Myometrial cell (primary cell): ENCODE measurements at places on chromosomes 4 and X. TPM values are rescaled to one million over a fixed set of nuclear protein-coding genes. Genes with fewer than 3 reads are reported as not detected.

OPHN1 gene
- total RNA-seq = 3.5 and 4.4 TPM in 2 replicates

TLL1 gene
- under 0.01 TPM in 2 replicates for total RNA-seq

STBD1 gene
- total RNA-seq = 3.7 and 4.3 TPM in 2 replicates

EXOC1L gene
- not detected in 2 replicates for total RNA-seq

ACE2 gene
- total RNA-seq = not detected in 2 replicates

IL21 gene
- not detected in 2 replicates for total RNA-seq

CDKL5 gene
- 1.6 and 1.7 TPM in 2 replicates for total RNA-seq

SSX2B gene
- not detected in 2 replicates for total RNA-seq

SLC9B1 gene
- 0.29 TPM in 1 of 2 replicates, not detected in the other for total RNA-seq

NIPAL1 gene
- 1.4 and 2.9 TPM in 2 replicates for total RNA-seq

PTTG2 gene
- not detected in 2 replicates for total RNA-seq

ZFX gene
- 30.3 and 45.2 TPM in 2 replicates for total RNA-seq

NBDY gene
- total RNA-seq = 9.4 and 15.9 TPM in 2 replicates

PLXNA3 gene
- 7.5 and 8.2 TPM in 2 replicates for total RNA-seq

FGFR3 gene
- 0.29 and 0.89 TPM in 2 replicates for total RNA-seq

MAGIX gene
- total RNA-seq = 1.4 and 6.3 TPM in 2 replicates

VSIG4 gene
- not detected in 2 replicates for total RNA-seq

PRR32 gene
- total RNA-seq = not detected in 2 replicates

CFAP99 gene
- total RNA-seq = not detected in 2 replicates

F8A3 gene
- 1.2 and 3.5 TPM in 2 replicates for total RNA-seq

DMRTC1 gene
- total RNA-seq = not detected in 2 replicates

PDGFRA gene
- 63.1 and 101 TPM in 2 replicates for total RNA-seq

GIMD1 gene
- total RNA-seq = not detected in 2 replicates

FGFBP2 gene
- total RNA-seq = not detected in 2 replicates

MSX1 gene
- total RNA-seq = 5.8 and 10.1 TPM in 2 replicates

NUDT10 gene
- total RNA-seq = 0.86 and 1.9 TPM in 2 replicates

GABRG1 gene
- not detected in 2 replicates for total RNA-seq

PPP4R3C gene
- not detected in 2 replicates for total RNA-seq

FGF13 gene
- not detected in 2 replicates for total RNA-seq

PDLIM3 gene
- 52.8 and 60.8 TPM in 2 replicates for total RNA-seq

GLRA2 gene
- total RNA-seq = not detected in 2 replicates

FHDC1 gene
- under 0.01 and 0.18 TPM in 2 replicates for total RNA-seq

BDH2 gene
- total RNA-seq = 52.1 and 59.4 TPM in 2 replicates

SPANXN4 gene
- not detected in 2 replicates for total RNA-seq

BRS3 gene
- total RNA-seq = not detected in 2 replicates

DCAF4L1 gene
- not detected in 2 replicates for total RNA-seq

STARD8 gene
- total RNA-seq = 2.8 and 5.5 TPM in 2 replicates

ADH1A gene
- total RNA-seq = not detected in 2 replicates

SSX4 gene
- total RNA-seq = not detected in 2 replicates

SLITRK4 gene
- not detected in 2 replicates for total RNA-seq
